ENCODE measurements at places on chromosomes 12 and 14.

- DNase-seq: no peak
These were observed 9.9 kb upstream of the DIABLO start for GRCh38 chr12:122235741-122236140.

DNA sequence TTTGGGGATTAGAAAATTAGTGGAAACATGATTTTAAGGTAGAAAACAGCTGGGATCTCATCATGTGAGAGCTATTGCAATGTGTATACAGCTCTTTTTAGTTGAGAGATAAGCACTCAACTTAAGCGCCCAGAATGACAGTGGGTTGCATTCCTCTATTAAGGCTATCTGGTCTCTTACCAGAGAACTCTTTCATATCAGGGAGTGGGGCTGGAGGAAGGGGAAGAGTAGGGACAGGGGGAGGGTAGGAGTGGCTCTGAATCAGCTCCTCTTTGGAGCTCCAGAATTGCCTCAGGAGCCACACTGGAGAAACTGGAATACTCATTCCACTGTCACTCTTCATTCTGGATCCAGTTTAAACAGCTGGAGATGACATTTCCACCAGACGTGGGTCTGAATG is 9.2 kb upstream of the PLEKHG3 start:
- no peak for DNase-seq

GRCh38 chr12:92485351-92486348 is 217.1 kb upstream of the PLEKHG7 start:
- peak; percentile 39 for DNase-seq

DNA sequence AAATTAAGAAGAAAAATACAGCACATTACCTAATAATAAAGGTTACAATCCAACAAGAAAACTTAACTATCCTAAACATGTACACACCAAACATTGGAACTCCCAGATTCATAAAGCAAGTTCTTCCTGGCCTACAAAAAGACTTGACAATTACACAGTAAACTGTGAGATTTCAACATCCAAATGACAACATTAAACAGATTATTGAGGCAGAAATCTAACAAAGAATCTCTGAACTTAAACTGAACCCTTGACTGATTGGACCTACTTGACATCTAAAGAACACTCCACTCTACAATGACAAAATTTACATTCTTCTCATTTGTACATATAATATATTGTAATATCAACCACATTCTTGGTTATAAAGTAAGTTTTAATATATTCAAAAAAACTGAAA is 1341.3 kb downstream of the LRFN5 start:
- no peak for DNase-seq

DNA sequence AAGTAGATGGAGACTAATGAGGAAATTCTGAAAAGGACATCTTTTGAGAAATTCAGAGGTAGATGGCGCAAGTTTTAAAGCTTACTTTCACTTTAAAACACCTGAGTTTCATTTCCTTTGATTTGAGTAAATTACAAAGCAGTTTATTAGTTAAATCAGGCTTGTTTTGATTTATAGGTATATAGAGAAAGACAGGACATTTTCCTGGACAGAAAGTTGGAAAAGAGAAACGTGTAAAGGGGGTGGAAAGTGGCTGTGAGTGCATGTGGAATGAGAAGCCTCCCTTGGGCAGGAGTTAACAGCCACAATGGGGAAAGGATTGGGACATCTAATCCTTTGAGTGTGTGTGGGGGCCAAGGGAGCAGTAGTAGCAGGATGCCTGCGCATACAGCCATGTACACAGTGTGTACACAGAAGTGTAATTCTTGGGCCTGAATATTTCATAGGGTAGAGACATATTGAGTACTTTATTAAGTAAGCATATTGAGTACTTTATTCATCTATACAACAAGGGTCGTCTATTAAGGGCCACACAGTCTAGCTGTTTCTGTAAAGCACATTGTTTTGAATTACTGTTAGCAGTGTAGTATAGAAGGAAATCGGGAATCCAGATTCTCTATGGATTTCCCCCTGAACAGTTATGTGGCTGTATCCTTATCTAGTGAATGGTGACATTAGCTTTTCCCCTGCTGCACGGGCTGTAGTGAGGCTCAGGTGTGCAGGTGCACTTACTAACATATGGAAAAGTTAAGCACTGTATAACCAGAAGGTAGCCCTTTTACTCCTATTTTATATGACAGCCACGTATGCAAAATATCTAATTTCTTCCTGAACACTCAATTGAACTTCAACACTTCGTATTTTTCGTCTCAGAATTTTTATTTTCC is 19.1 kb downstream of the MARK3 start:
- peak; percentile 68 for DNase-seq

GRCh38 chr12:113325916-113326315 is 9.0 kb downstream of the SLC8B1 start:
- DNase-seq: peak; percentile 61

DNA sequence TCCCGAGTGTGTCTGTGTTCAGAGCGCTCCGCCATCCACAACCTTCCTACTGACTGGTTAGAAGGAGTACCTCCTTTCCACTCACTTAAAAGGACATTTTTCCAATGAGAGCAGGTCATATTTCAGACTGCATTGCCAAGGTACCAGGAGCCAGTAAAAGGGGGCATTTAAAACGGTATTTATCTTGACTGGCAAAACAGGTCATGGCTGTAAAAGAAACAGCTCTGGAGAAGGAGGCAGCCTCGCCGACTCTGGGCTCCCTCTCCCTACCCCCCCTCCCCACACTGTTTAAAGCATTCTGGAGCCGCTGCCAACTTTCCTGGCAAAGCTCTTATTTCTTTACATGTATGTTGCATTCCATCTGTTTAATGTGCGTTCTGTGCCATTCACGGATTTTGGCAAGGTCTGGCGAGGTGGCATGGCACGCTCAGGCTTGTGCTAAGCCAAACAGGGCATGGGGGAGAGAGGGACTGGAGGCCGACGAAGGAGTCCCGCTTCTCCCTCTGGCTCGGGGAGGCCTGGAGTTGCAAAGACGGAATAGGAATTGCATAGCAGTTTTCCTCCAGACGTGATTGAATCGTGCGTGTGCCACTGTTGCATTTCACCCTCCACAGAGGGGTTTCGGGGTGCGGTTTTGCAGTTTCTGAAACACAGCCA is 41.2 kb upstream of the MED13L start:
- DNase-seq: peak; percentile 39

- DNase-seq: no peak
These were observed 146.8 kb downstream of the C12orf42 start for GRCh38 chr12:103348935-103349334.

GRCh38 chr14:73651005-73651404 is 6.2 kb downstream of the DNAL1 start:
- no peak for DNase-seq

GRCh38 chr12:8054816-8055215 is 11.3 kb downstream of the C3AR1 start:
- DNase-seq: no peak

DNA sequence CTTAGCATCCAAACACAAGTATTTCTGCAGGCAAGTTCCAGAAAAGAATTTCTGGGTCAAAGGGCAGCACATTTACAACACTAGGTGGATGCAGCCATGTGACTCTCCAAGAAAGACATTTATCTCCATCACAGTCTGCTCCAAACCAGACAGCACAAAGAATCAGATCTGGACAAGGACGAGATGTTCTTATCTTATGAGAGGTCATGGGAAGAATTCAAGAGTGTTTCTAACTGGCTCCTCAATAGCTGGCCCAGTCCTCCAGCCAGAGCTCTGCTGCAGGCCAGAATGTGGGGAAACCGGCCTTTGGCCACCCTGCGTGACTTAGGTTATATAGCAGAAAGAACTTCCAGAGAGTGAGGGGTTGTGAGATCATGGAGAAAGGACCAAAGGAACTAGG is 17.4 kb downstream of the TMEM119 start:
- no peak for DNase-seq

All from adipocyte (in vitro differentiated cells).